NCI-H524 treated with DMSO at 0.1 percent for 48 hours (cell line): ENCODE measurements at places on chromosomes 7 and 10.

DNA sequence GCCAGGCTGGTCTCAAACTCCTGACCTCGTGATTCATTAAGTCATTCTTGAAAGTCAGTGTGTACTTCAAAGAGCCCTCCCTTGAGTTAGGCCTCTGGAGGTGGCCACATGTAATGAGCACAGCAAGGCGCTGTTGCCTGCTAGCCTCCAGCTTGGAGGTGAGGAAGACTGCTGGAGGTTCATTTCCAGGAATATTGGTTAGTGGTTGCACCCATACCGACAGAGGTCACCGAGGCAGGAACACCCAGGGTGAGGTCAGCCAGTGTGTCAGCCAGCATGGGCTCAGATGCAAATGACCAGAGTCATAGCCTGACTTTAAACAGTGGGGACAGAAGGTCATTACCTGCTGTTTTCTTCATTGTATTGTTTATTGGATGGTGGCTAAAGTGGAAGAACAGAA is 85.0 kb downstream of the PLPP4 start:
- DNase-seq, result no peak

DNA sequence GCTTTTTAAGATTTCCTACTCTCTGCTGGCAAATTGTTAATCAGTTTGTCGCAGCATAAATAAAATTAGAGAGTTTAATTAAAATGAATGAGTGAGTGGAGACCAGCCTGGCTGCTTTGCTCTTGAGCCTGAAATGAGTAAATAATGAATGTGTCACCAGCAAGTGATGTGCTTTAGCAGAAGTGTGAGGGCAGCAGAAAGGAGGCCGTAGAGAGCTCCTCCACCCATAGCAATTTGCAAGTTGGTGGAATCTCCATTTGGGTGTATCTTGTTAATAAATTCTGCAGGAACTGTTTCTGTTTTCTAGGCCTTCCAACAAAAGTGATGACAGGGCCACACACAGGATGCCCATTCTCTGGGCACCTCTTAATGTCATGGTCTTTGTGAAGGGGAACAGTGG is 18.8 kb upstream of the ERCC6 start:
- DNase-seq, result no peak

- no peak for DNase-seq
Observed at GRCh38 chr10:51691135-51691534, 8.3 kb downstream of the CSTF2T start.

DNA sequence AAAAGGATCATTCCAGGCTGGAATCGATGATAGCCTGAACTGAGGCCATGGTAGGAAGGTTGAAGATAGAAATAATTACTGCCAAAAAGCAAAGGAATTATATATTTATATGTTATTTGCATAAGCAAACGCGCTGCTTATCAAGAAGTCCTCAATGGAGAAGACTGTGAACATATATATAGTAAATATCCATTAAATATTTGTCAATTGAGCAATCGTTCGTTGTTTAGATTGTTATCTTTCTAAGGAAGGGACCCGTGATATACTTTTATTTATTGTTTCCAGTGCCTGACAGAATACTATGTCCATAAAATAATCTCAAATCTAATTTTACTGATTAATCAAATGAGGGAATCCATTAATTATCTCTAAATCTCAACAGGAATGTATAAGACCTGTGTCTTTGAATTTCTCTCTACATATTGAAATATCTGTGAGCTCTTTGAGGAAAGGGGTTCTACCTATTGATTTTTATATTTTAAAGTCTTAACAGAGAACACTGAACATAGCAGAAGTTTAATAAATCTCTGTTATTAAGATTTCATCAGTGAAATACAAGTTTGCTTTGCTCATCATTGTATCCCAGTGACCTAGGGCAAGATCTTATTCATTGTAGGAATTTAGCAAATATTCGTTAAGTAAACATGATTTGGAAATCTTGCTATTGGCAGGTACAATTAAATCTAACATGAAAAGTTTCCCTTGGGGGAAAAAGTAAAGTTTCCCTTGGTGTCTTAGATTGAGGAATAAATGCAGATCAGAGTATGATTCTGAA is 12.0 kb upstream of the HERC4 start:
- DNase-seq, result no peak

- no peak for DNase-seq
Observed at GRCh38 chr7:115068220-115068619, 146.3 kb downstream of the MDFIC start.

GRCh38 chr10:35327790-35328403 is 8.4 kb upstream of the CCNY start:
- DNase-seq, result no peak

GRCh38 chr7:93160410-93160809 is 12.2 kb upstream of the SAMD9L start:
- no peak for DNase-seq

DNA sequence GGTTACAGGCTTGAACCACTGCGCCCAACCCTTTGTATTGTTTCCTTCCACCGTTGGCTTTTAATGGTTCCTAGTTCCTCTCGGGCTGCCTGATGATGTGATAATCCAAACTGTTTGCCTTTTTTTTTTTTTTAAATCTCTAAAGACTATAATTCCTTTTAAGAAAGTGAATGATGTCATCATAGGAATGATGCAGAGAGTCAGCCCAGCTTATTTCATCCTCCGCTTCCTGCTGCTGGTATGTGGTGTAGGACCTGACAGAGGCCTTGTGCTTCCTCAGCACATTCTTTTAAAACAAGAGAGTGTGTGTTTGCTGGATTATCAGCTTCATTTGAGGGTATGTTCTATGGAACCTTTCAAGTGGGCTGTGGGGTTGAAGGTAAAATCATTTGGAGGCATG is 241.4 kb downstream of the LRMDA start:
- no peak for DNase-seq

DNA sequence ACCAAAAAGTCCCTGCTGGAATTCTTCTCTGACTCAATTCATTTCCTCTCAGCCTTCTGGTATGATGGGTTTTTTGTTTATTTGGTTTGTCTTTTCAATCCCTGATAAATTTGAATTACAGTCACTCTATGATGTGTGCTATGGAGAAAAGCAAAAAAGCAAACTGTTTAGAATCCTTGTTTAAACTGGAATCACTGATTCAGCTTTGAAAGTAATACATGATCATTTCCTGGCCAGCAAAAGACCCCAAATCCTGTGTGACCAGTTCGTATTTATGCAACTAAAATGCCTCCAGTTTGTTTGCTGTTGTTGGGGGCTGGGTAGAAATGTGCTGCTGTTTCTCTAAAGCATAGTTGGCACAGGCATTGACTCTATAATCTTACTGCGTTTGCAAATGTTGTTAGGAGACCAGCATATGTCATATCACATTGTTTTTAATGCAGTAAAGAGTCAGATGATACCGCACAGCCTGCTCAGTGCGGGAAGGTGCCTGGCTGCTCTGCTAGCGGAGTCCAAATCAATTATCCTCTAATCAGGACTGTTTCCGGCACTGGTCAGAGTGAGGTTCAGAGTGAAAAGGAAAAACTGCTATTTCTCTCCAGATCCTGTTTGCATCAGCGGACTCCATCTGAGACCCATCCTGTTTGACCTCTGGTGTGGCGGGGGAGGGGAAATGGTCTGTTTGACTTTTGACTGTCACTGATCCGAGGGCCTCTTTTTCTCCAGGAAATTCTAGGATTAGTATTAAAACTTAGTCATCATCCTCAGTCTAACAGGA is 40.6 kb upstream of the ADD3 start:
- no peak for DNase-seq

GRCh38 chr10:22588462-22588861 is 125.9 kb downstream of the PIP4K2A start:
- no peak for DNase-seq

DNA sequence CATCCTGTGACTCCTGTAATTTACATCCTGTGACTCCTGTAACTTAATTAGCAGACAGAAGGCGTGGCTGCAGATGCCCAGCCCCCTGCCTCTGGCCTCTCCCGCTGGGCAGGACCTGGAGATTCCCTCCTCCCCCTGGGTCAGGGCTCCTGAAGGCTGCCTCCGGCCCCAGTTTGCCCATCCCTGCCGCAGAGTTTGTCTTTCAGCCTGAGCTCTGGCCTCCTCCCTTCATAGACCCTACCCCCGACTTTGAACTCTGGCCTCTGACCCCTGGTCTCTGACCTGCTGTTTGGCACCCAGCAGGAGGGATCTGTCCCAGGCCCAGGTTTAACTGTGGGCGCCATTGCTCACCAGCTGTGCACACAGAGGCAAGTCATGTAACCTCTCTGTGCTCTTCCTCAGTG is 45.6 kb downstream of the ELFN1 start:
- DNase-seq, result no peak

- DNase-seq, result no peak
Observed at GRCh38 chr7:26151953-26152781, at the start of gene NFE2L3. NFE2L3 (plus strand) TSS chr7:26152198; CDS start chr7:26152499, 301 bp downstream.

DNA sequence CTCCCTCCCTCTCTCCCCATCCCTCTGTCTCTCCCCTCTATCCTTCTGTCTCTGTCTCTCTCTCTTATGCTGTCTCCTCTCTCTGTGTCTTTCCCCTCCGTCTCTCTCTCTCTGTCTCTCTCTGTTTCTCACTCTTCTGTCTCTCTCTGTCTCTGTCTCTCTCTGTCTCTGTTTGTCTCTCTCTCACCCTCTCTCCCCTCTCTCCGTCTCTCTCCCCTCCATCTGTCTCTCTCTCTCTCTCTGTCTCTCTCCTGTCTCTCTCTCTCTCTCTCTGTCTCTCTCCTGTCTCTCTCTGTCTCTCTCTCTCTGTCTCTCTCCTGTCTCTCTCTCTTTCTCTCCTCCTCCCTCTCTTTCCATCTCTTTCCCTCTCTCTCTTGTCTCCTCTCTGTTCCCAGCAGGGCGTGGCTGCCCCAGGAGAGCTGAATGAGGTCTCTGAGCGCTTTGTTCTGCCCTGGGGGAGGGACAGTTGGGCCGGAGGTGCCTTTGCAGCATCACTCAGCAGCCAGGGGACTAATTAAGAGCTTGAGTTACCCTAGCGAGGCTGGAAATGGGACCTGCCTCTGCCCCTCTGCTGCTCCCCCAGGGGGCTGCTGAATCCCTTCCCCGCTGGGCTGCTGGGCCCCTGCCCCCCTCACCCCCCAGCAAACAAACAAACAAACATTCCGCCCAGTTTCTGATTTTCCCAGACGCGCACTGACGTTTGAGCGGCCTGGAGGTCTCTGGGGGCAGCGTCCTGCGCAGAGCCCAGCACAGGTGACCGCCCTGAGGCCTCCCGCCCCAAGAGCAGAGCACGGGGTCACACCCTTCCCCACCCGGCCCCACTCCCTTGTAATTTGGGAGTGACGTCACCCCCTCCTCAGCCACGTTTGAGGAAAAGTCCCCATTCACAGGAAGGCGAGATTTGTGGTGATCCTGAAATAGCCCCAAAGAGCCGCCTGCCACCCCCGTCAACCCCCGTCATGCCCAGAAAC is 68.1 kb downstream of the PDGFA start:
- DNase-seq, result no peak

DNA sequence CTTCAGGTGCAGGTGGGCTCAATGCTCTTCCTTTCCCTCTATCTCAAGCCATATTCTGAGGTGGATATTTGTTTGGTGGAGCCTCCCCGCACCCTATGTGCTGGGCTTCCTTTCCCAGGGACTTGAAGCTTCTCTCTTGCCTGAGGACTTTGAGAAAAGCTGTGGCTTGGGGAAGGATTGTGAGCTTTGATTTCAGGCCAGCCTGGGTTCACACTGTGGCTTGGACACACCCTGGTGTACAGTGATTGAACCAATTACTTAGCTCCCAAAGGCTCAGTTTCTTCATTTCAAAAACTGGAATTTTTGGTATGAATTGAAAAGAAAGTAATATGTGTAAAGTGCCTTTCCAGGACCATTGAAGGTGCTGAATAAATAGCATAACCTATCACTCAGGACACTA is 224.5 kb upstream of the GLI3 start:
- no peak for DNase-seq

GRCh38 chr10:19983880-19984565 is 167.8 kb downstream of the PLXDC2 start:
- no peak for DNase-seq

- DNase-seq, result no peak
Observed at GRCh38 chr10:34360984-34361383, 454.1 kb downstream of the PARD3 start.

GRCh38 chr10:72062382-72062781 is 26.0 kb downstream of the SPOCK2 start:
- DNase-seq, result no peak

DNA sequence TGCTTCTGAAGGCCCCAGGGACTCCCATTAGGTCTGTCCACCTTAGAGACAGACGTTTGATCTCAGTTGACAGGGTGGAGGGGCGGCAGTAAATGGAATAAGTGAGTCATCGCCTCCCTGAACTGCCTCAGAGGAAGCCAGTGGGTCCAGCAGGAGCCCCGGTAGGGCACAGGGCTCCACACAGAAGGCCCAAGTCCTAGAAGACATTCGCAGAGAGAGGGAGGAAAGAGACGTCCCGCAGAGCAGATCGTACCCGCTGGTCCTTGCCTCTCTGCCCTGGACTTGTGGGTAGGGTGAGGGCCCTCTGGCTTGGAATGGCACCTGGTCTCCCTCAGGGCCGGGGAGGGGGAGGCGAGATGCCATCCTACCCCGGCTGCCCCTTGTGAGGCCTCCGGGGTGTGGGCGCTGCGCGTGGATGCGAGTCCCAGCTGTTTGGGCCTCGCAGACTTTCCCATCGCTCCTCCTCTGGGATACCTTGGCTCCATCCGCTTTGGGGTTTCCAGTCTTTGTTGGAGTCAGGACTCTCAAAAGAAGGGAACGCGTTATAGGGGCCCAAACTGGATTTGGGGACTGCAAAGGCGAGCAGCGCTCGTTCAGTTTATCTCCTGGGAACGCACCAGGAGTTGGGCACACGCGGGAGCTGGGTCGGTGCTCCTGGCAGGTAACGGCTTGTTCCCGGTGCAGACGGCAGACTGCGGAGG is 5.1 kb downstream of the TLX1 start:
- no peak for DNase-seq

DNA sequence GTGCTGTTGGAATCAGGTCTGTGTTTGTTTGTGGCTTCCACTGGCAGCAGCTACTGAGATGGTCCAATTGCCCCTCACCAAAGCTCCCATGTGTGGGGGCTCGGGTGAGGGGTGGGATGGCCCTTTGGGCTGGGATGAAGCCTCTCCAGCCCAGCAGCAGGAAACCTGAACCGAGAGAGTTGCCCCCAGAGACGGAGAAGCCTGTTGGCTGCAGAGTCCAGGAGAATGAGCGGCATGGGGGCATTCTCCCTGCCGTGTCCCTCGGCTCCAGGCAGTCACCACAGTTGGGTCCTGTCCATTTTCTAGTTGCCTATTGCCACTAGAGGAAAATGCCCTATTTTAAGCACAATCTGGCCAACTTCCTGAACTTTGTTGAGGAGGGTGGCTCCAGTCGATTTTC is 222.2 kb upstream of the PPP2R2D start:
- DNase-seq, result no peak

DNA sequence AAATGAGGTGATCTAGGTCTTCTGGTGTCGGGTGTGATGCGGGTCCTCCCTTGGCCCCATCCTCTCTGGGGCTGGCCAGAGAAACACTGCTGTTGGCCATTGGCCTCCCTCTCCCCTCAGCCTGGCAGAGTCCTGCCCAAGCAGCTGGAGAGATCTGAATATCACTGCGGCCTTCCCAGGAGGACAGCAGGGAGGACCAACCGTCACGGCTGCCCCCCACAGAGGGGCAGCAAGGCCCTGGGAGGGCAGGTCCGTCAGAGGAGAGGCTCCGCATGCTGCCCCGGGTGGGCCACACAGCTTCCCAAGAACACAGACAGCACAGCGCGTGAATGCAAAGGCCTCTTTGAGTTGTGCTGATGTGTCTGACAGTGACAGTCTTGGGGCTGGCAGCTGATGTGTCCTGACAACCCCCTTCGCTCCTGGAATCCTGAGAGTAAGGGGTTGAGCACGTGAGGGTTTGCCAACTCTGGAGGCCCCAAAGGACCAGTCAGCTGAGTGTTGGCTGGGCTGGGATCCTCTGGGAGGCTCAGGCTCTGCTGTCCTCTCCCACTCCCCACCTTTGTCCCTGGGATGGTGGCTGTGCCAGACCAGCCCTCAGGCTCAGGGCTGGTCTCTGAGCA is 132.5 kb upstream of the UNC5B start:
- no peak for DNase-seq

GRCh38 chr10:53166325-53166724 is 393.7 kb upstream of the MBL2 start:
- no peak for DNase-seq
